Parietal lobe (tissue), 2 donors: ENCODE measurements at places on chromosomes 5 and 9. TPM values are rescaled to one million over a fixed set of nuclear protein-coding genes. Genes with fewer than 3 reads are reported as not detected.

The CTXN3 gene
- total RNA-seq, result 0.63 TPM

The NR5A1 gene
- total RNA-seq, result not detected

The OTULINL gene
- 31.9 TPM for total RNA-seq

The ELOVL7 gene
- total RNA-seq, result 4.1 TPM

The FOXD4L3 gene
- not detected for total RNA-seq

The FBXL7 gene
- 5.0 TPM for total RNA-seq

The SAXO1 gene
- under 0.01 TPM for total RNA-seq

The RNF208 gene
- 1.9 TPM for total RNA-seq
